IPS DF 6.9 (cell line): ENCODE measurements at places on chromosomes 2 and 18.

DNA sequence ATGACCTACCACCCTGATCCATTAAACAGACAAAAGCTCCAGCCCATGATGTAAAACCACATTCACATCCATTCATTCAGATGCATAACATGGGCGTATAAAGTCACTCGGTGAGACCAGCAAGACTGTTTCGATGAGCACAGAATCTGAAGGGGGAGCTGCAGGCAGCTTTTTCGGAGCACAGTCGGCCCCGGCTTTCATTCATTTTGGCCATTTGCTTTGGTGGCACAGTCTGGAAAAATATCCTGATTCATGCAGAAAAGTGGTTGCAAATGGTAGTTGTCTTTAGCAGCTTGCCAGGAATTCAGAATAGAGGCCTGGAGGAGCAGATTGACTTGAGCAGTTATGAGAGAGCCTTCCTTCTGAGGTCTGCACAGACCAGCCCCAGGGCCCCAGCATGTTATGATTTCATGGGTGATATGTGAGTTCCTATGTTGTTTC is 11.2 kb downstream of the ARID5A start:
- no peak for DNase-seq
- H3K4me1 ChIP-seq: peaks cover 3% of the 10 kb centered on the region; the same call in 1 of the 2 replicates
- no peaks in the 10 kb centered on the region for H3K27me3 ChIP-seq
- H3K4me3 ChIP-seq: no peak overlapping the region
- H3K36me3 ChIP-seq: peaks cover 2% of the 10 kb centered on the region; the same call in 1 of the 2 replicates

DNA sequence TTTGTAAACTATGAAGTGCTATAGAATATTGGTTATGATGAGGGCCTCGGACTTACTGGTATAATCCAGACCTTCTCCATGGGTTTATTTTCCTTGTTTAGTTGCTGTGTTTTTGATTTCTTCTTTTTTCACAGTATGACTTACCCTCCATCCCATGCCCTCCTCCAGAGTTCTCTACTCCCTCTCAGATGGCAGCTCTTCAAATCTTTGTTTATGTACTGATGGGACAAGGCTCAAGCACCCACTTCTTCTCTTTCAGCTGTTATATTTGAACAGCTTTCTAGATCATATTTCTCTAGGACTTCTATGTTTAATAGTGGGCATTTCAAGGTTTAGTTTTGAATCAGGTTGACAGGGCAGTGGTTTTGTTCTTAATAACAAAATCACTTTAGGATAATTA is 43.9 kb downstream of the CLIP4 start:
- no peaks in the 10 kb centered on the region; the same call in 1 of the 2 replicates for H3K4me1 ChIP-seq
- H3K36me3 ChIP-seq: no peaks in the 10 kb centered on the region
- no peak for DNase-seq
- no peaks in the 10 kb centered on the region for H3K27me3 ChIP-seq

GRCh38 chr2:36468463-36469105 is 113.0 kb downstream of the CRIM1 start:
- no peaks in the 10 kb centered on the region; the same call in 1 of the 2 replicates for H3K4me1 ChIP-seq
- no peak for DNase-seq

GRCh38 chr2:147485210-147485851 is 359.5 kb upstream of the ACVR2A start:
- H3K27me3 ChIP-seq: no peaks in the 10 kb centered on the region
- H3K4me3 ChIP-seq: no peak overlapping the region
- no peak for DNase-seq
- no peak overlapping the region for H3K27ac ChIP-seq
- no peaks in the 10 kb centered on the region for H3K36me3 ChIP-seq

- H3K4me3 ChIP-seq: no peak overlapping the region
- no peak for DNase-seq
These were observed 68.6 kb downstream of the CAB39 start for GRCh38 chr2:230781130-230781797.

DNA sequence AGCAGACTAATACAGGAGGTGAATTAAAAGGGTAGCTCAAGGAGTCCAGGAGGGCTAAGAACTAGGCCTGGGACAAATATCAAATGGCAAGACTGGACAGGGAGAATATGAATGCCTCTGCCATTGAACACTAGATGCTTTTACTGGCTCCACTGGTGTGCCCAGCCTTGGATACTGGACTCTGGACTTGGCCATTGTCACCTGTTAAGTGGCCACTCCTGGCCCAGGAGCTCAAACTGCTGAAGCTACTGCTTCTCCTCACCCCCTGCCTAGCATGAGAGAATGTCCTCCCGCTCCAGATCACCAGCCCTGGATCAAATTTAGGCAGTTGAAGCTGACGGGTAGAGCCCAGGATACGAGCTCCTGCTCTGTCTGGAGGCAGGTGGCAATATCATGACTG is 170.8 kb downstream of the DDX1 start:
- no peaks in the 10 kb centered on the region for H3K4me1 ChIP-seq
- no peak overlapping the region for H3K27ac ChIP-seq
- no peak overlapping the region for H3K4me3 ChIP-seq
- no peaks in the 10 kb centered on the region for H3K27me3 ChIP-seq
- no peak for DNase-seq

GRCh38 chr2:148362144-148362796 is 282.3 kb upstream of the EPC2 start:
- H3K27me3 ChIP-seq: no peaks in the 10 kb centered on the region
- DNase-seq: no peak
- H3K4me1 ChIP-seq: no peaks in the 10 kb centered on the region

GRCh38 chr2:35819033-35819432 is 536.5 kb upstream of the CRIM1 start:
- H3K27me3 ChIP-seq: no peaks in the 10 kb centered on the region
- peaks cover 3% of the 10 kb centered on the region; the same call in 1 of the 2 replicates for H3K4me1 ChIP-seq
- DNase-seq: no peak
- H3K36me3 ChIP-seq: no peaks in the 10 kb centered on the region
- H3K4me3 ChIP-seq: no peak overlapping the region

DNA sequence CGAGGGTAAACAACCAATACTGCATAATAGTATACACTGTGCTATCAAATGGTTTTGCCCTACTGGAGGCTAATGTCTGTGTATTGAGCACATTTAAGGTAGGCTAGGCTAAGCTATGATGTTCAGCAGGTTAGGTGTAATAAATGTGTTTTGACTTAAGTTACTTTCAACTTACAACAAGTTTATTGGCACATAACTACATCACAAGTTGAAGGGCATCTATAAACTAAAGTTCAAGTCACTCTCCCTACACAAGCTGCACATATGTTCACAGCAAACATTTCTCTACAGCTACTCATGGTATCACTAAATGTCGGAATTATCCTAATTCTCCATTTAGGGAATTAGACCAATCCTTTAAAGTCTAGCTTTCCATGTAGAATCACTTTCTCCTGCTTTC is 11.4 kb downstream of the ARL5A start:
- H3K36me3 ChIP-seq: no peaks in the 10 kb centered on the region
- H3K4me3 ChIP-seq: no peak overlapping the region
- no peaks in the 10 kb centered on the region for H3K27me3 ChIP-seq
- H3K27ac ChIP-seq: no peak overlapping the region
- no peaks in the 10 kb centered on the region for H3K4me1 ChIP-seq

GRCh38 chr2:75431276-75431675 is 129.5 kb downstream of the EVA1A start:
- H3K4me1 ChIP-seq: peaks cover 2% of the 10 kb centered on the region; the same call in 1 of the 2 replicates
- no peaks in the 10 kb centered on the region for H3K36me3 ChIP-seq
- no peak overlapping the region for H3K27ac ChIP-seq
- DNase-seq: no peak
- H3K27me3 ChIP-seq: no peaks in the 10 kb centered on the region

DNA sequence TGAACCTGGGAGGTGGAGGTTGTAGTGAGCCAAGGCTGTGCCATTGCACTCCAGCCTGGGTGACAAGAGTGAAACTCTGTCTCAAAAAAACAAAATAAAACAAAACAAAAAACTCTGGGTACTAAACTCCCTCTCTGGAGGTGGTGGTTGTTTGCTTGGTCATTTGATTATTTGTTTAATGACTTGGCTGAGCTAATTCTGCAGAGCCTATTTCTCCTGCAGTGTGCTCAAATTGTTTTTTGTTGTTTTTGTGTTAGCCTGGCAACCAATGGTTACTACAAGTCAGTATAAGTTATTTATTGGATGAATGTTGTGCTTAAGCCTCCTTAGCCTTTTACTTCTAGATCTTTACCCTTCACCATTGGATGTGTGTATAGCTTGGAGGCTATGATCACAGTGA is 387.5 kb downstream of the ADCYAP1 start:
- H3K27me3 ChIP-seq: no peaks in the 10 kb centered on the region
- no peak overlapping the region for H3K27ac ChIP-seq
- H3K36me3 ChIP-seq: no peaks in the 10 kb centered on the region
- H3K4me1 ChIP-seq: no peaks in the 10 kb centered on the region

- H3K27me3 ChIP-seq: no peaks in the 10 kb centered on the region
- no peak overlapping the region for H3K27ac ChIP-seq
- H3K4me3 ChIP-seq: no peak overlapping the region
- DNase-seq: no peak
- H3K36me3 ChIP-seq: no peaks in the 10 kb centered on the region
These were observed 42.1 kb upstream of the ARHGAP25 start for GRCh38 chr2:68692511-68692910.

DNA sequence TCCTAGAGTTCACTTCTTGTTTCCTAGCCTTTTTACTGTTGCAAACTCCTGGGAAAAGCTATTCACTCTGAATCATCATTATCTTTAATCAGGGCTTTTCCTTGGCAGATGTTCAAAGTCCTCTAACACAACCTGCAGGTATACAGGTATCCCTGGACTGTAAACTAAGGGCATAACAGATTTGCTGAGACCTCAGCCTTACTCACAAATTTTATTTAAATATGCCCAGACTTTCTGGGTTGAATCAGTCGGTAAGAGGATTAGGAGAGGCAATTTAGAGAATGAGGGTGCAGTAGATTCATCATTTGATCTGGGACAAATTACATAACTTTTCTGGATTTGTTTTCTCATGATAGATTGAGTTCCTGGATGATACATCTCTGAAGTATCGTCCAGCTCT is 217.8 kb upstream of the STON1 start:
- no peaks in the 10 kb centered on the region for H3K4me1 ChIP-seq
- H3K27me3 ChIP-seq: no peaks in the 10 kb centered on the region
- no peak overlapping the region for H3K27ac ChIP-seq
- H3K4me3 ChIP-seq: no peak overlapping the region

GRCh38 chr2:200356321-200356720 is 49.8 kb downstream of the SPATS2L start:
- no peak for DNase-seq
- H3K27me3 ChIP-seq: no peaks in the 10 kb centered on the region
- no peak overlapping the region for H3K27ac ChIP-seq
- H3K4me3 ChIP-seq: no peak overlapping the region
